GM12865 (cell line): ENCODE measurements at places on chromosomes 16 and 17.

GRCh38 chr17:17320188-17320910 is 17.2 kb downstream of the NT5M start:
- no peak for DNase-seq

DNA sequence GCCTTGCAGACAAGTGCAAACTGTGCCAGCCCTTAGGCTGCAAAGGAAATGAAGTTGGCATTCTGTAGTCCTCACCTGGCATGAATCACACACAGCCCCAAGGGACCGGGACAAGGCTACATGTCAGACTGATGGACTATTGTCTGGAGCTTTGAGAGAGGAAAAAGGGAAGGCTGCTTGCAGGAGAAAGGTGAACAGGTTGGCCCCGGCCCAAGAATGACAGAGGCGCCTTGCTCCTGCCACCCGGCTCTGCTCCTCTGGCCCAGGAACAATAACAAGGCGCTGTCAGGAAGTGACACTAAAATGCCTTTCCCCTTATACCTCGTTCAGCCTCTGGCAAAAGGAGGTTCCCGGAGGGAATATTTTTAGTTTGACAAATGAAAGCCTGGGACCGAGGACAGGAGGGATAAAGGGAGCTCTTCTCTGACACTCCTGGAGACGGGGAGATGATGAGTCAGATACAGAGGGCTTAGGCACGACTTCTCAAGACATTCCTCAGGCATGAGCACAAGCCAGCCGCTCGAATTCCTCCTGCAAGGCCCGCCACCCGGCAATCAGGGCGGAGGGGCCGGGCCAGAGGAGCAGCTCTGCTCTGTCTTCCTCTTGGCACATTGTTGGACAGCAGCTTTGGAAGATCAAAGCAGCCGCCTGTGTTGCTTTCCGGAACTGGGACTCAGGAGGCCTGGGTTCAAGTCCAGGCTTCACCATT is 105.8 kb downstream of the NOG start:
- DNase-seq, result no peak

GRCh38 chr17:49951362-49952082 is 17.5 kb upstream of the DLX4 start:
- no peak for DNase-seq

GRCh38 chr17:51188271-51188833 is 22.1 kb downstream of the NME2 start:
- no peak for DNase-seq

- DNase-seq, result peak; percentile 76
Measured at GRCh38 chr16:88941913-88942909, 34.8 kb downstream of the CBFA2T3 start.

- DNase-seq, result peak; percentile 40
Measured at GRCh38 chr17:50708050-50709000, 611 bp upstream of the ANKRD40 start.

- DNase-seq, result peak; percentile 43
Measured at GRCh38 chr17:64326420-64327054, 63.5 kb upstream of the TEX2 start.
